Hematopoietic multipotent progenitor cell treated with erythropoietin and hydrocortisone succinate and interleukin-3 and kit ligand, for 4 days (in vitro differentiated cells): ENCODE measurements at places on chromosomes 11 and 22.

DNA sequence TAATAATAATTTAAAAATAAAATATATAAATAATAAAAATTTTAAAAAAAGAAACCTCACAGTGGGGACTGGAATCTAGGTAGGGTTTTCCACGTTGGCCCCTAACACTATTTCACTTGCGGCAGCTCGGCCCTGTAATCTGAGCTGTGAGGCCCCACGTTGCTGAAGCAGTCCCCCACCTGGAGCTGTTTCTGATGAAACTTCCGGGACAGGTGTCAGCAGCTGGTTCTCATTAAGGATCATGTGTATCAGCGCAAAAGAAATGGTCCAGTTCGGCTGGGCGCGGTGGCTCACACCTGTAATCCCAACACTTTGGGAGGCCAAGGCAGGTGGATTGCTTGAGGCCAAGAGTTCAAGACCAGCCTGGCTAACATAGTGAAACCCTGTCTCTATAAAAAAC is 17.3 kb downstream of the RHOD start:
- no peak for DNase-seq

DNA sequence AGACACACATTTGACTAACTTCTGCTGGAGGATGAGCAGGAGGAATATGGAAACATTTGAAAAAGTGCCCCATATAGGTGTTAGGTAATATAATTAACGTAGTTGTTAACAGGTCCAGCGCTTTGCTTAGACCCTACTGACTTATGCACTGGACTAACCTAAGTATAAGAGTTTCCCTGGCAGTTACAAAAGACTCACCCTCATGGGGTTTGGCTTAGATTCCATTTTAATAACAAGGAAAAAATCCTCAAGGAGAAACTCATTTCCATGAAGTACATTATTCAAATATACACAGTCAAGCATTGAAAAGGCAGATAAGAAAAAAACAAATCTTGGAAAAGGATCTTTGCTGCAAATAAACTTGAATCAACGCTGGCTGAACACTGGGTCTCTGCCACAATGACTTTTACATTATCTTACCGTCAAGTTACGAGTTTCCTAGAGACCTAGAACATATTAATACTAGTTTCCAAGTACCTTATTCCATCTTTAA is 27.7 kb downstream of the CDON start:
- no peak for DNase-seq

DNA sequence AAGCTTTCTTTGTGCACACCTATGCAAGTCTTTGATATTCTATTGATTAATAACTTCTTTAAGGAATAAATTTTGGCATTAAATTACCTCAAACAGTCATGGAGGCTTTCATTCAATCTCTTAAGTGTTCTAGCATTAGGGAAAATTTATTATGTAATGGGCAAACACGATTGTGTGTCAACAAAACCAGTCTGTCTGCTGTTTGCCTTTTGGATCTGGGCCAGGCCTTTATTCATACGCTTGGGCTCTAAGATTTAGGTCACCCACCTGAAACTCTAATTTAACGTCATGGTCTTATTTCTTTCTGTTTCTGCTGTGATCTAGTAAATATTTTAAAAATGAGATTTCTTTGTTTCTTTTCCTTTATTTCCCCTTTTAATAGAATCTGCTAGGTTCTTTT is 1270.6 kb downstream of the LRRC4C start:
- DNase-seq: no peak

DNA sequence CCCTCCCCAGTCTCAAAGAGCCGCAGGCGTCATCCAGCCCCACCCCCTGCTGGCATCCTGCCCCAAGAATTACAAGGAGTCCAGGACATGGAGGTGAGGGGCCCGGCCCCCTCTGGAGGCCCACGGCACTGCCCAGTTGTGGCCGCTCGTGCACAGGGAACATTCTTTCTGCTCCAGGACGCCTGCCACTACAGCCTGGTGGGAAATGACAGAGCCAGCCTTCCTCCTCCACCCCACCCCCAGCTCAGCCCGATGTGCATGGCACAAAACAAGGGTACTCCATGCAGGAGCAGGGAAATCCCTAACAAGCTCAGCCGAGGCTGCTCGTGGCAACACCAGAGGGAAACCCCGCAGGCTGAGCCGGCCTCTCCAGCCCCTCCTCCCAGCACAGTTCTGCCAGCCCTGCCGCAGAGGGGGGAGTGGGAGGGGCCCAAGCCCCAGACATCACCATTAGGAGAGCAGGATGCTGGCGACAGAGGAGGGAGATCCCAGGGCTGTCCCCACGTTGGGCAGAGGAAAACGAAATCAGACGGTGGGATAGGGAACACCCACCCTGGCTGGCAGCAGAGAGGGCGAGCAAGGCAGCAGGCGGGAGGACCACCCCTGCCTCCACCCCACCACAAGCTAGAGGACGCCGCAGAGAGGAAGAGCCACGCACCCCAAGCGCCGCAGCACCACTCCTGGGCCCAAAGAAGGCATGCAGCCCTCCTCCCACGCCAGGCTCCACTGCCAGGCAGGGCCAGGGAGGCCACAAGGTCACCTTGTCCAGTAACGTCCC is 10.0 kb downstream of the IGSF9B start:
- no peak for DNase-seq

GRCh38 chr11:47918882-47919495 is 61.4 kb upstream of the PTPRJ start:
- no peak for DNase-seq

GRCh38 chr11:61066645-61067044 is 35.6 kb upstream of the CD5 start:
- DNase-seq: no peak

DNA sequence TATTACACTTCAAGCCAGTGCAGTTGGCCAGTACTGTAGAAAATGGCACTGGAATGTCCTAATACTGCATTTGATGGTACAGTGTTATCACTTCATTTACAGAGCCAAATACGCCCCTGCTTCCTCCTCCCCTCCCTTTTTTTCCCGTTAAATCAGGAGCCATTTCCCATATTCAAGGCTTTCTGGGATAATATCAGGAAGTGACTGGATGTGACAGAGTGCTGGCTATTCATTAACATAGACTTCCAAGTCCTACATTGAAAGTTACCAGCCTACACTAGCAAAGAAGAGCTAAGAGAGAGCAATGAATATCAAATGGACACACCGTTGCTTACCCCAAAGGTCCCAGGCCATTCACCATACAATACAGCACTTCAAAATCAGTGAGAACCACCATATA is 32.1 kb upstream of the ABCC8 start:
- no peak for DNase-seq

DNA sequence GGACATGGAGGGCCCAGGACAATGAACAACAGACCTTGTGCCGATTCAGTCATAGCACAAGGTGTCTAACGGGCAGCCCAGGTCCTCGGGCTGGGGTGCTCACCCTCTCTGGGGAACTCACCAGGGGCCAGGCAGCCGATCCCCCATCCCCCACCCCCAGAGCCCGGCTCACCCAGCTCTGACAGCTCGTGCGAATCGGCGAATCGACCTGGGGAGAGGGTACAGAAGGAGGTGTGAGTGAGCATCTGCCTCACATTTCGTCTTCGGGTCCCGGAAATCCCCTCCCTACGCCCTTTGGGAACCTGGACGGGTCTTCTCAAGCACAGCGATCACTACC is 423 bp downstream of the PEX16 start:
- peak; percentile 20 for DNase-seq

- DNase-seq: no peak
Observed at GRCh38 chr11:134668076-134668475, 256.0 kb upstream of the B3GAT1 start.

DNA sequence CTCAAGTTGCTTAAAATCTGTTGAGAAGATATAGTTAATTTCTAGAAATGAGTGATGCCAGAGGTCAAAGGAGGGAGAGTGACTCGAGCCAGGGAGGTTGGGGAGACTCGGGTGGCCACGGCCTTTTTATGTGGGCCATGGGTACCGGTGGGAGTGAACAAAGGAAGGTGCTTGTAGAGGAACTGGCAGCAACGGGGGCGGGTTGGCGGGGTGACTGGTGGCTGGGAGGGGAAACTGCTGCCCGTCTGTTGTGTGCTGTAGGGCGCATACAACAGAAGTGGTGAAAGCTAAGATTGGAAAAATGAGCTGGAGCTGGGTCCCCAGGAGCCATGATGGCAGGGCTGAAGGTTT is 5.4 kb downstream of the DAGLA start:
- DNase-seq: no peak

DNA sequence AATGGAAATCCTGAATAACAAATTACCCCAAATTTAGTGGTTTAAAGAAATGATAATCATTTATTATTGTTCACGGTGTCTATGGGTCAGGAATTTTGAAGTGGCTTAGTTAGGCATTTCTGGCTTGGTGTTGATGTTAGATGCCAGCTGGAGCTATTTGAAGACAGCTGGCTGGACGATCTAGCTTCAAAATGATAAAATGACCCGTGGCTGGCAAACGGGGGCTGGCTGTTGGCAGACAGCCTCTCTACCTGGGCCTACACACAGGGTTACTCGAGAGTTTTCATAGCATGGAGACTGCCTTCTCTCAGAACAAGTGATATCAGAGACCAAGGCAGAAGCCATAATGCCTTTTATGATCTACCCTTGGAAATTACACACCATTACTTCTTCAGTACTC is 285.2 kb downstream of the METTL15 start:
- no peak for DNase-seq

- peak; percentile 78 for DNase-seq
Observed at GRCh38 chr11:45899448-45900174, 7.5 kb downstream of the FREY1 start.

DNA sequence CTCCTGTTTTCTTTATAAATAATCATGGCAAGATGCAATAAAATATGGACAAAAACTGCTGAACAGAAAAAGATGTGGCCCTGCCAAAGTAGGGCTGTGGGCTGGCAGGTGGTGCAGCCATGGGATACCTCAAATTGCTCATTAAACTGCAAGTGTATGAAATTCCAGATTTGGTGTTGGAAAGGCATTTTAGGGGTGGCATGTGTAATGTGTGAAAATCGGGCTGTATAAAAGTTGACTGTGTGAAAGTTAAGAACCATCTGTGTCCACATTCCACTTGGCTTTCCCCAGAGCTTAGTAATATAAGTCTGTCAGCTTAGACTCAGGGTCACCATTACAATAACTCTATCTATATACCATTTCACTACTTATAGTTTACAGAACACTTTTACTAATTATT is 34.8 kb upstream of the FZD4 start:
- DNase-seq: no peak

DNA sequence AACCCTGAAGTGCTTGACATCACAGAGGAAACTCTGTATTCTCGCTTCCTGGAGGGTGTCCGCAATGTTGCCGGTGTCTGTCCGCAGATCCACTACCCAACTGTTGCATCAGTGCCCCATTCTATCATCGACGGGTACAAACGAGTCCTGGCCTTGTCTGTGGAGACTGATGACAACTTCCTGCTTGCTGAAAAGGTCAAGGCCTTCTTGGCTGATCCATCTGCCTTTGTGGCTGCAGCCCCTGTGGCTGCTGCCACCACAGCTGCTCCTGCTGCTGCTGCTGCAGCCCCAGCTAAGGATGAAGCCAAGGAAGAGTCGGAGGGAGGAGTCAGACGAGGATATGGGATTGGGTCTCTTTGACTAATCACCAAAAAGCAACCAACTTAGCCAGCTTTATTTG is 42.9 kb upstream of the DAGLA start:
- DNase-seq: no peak

- DNase-seq: no peak
Observed at GRCh38 chr11:71935338-71935925, 6.6 kb downstream of the RNF121 start.

- no peak for DNase-seq
Observed at GRCh38 chr11:66476841-66477251, 3.4 kb upstream of the DPP3 start.

- DNase-seq: no peak
Observed at GRCh38 chr22:30315962-30316576, 10.7 kb downstream of the TBC1D10A start.
